Smooth muscle cell of the pulmonary artery (primary cell): ENCODE measurements at places on chromosomes 2 and 18. TPM values are rescaled to one million over a fixed set of nuclear protein-coding genes. Genes with fewer than 3 reads are reported as not detected.

GMCL1 gene
- total RNA-seq, result 11.7 and 15.3 TPM in 2 replicates

TCF23 gene
- total RNA-seq, result not detected in 2 replicates

UGT1A5 gene
- not detected in 2 replicates for total RNA-seq

CD207 gene
- total RNA-seq, result not detected in 2 replicates

B3GNT7 gene
- total RNA-seq, result 0.52 and 1.1 TPM in 2 replicates

SLC4A5 gene
- 0.13 and 0.30 TPM in 2 replicates for total RNA-seq
